Uterus (tissue), 4 donors: ENCODE measurements at places on chromosomes 7 and 10. TPM values are rescaled to one million over a fixed set of nuclear protein-coding genes. Genes with fewer than 3 reads are reported as not detected.

DNA sequence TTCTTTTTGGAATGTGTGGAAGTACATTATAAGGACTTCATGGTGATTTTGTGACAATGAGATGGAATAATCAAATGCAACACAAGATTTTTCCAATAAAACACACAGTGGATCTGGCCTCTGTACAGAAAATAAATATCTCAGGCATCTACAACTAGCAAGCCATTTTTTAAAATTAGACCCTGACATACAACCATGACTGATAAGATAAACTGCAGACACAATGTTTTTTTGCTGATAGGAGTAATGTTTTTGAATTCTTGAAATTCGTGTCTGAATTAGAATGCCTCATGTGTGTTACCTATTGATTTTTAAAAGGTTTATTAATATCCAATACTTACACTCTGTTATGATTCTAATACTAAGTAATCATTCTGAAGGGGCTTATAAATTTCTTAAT, 328.1 kb downstream of the HGF start:
- DNase-seq: no peak

DNA sequence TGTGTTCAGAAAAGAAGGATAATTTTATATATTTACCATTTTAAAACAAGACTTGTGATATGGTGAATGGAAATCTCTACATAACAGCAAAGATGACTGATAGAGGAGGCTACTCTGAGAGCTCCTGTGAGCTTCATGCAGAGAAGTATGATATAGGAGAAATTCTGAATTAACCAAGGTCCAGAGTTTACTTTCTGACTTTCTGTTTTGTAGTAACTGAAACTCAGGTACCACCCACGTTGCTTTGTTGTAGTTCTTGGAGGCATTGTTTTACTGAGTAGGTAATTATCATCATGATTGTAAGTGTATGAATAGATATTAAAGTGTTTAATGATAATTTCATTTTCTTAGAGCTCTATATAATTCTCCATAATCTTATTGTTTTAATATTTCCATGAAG, 18.0 kb upstream of the SFR1 start:
- no peak for DNase-seq

DNA sequence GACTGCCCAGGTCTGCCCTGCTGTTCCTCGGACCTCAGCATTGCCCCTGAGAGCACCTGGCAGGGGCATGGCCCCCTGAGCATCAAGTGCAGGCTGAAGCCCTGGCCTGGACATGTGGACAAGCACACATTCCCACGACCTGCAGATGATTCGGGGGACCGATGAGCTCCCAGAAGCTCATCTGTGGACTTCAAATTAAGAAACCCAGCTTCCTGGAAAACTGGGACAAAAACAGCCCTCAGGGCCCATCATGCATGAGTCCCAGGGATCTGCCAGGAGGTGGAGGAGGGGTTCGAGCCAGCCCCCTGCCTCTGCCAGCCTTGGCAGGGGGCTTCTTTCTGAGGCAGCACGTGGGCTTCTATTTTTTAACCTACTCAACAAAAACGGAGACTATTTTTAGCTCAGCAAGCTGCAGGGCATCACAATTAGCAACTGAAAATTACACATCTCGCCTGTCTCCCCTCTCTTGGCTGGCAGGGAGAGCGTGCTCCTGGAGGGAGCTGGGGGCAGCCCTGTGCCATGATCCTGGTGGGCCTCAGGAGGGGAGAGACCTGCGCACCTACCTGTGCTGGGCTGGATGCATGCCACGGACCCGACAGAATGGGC, 51.8 kb downstream of the RASGEF1A start:
- DNase-seq: no peak

DNA sequence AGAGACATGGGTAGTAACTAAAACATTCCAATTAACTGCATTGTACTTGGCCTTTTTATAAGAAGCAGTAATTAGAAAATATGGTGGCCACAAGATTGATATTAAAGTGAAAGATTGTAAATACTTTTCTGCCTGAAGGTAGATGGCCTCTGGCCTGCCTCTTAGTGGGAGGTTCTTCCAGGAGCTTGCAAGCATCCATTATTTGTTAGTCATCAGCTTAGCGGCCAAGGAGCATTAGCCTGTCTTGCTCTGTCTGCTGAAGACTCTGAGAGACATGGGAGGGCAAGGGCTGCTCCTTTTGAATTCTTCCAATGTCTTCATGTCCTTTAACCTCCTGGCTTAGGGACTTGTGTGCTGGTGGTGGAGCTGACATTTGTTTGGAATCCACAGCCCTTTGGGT, 80.4 kb downstream of the TCF7L2 start:
- no peak for DNase-seq

DNA sequence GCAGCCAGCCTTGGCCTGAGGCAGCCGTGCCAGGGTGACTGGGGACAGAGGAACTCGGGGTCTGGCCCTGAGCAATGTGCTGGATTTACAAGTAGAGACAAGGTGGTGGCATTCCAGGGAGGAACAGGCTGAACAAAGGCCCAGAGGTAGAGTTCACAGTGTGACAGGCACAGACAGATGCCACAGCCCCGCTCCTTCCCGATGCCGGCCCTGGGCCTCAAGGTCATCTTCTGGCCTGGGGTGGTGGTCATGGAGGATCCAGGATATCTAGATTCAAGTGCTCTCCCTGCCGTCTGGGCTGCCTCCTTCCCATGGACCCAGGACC, 68.9 kb upstream of the COL13A1 start:
- DNase-seq: no peak

GRCh38 chr10:72263613-72264241, 10.0 kb upstream of the DDIT4 start:
- DNase-seq: no peak

- DNase-seq: peak; percentile 41
Measured at GRCh38 chr10:78357141-78358063, 323.7 kb downstream of the RPS24 start.

- DNase-seq: no peak
Measured at GRCh38 chr10:287814-288213, 152.6 kb downstream of the ZMYND11 start.

The GRID1 gene
- total RNA-seq: 7.3 TPM

The LRRC4 gene
- 0.29 TPM for total RNA-seq

The RBP3 gene
- not detected for total RNA-seq

The SGPL1 gene
- 38.1 TPM for total RNA-seq
